ENCODE measurements at places on chromosomes 2 and 18.

GRCh38 chr18:65279668-65280305, 471.0 kb upstream of the CDH7 start:
- DNase-seq = no peak

- DNase-seq = no peak
These were observed 245.3 kb upstream of the LRRTM1 start for GRCh38 chr2:80549901-80550300.

DNA sequence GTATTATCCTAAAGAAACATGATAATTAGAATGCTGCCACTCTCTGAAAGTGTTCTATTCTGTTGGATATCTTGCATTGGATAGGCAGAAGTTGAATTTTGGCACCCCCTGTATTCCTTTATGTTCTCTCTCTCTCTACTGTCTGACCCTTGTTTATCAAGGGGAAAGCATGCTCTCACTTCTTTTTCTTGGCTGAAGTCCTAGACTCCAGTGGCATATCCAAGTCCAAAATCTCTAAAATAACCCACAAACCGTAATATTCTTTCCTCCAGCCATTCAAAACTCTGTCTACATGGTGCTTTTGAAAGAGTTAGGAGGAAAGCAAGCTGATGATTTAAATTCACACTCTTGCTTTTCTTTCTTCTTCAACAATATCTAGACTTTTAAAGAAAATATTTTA, 669.7 kb downstream of the TDRD15 start:
- no peak for DNase-seq

- peak; percentile 86 for DNase-seq
These were observed 55.7 kb upstream of the CYP1B1 start for GRCh38 chr2:38131676-38132075.

- DNase-seq = peak; percentile 42
These were observed 54.4 kb downstream of the CRIM1 start for GRCh38 chr2:36409935-36410334.

DNA sequence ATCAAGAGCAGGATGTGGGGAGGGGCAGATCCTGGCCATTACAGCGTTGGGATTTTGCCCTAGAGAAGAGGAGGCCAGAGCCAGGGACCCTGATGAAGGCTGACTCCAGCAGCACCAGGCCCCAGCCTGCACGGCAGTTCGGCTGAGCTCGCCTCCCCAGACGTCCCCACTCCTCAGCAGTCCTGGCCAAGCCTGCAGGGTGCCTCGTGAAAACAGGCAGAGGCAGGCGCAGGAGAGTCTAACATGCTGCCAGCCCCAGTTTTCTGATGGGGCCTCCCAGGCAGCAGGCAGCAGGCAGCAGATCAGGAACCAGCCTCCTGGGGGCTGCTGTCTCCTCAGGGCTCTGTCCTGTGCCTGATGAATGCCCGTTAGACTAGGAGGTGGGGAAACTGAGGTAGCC, 19.7 kb upstream of the GLI2 start:
- no peak for DNase-seq

DNA sequence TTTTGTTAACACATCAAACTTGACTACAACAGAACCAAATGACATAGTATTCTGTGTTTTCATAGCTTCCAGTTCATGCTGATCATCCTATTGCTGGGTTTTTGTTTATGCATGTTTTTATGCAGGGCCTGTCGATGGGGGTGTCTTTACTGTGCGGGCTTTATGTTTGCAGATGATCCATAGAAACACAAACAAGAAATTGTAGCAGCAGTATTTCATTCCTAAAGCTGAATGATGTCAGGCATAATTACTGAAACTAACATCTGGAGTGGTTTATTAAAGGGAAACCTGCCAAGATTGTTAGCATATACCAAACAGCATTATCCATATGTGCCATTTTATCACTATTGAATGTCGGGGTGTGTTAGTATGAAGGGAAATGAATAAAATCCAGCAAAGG, 129.7 kb downstream of the PTPRM start:
- DNase-seq = no peak

- DNase-seq = no peak
These were observed 172.3 kb upstream of the KCNJ3 start for GRCh38 chr2:154526234-154526633.

GRCh38 chr2:106183101-106183696, 10.9 kb downstream of the UXS1 start:
- DNase-seq = no peak

DNA sequence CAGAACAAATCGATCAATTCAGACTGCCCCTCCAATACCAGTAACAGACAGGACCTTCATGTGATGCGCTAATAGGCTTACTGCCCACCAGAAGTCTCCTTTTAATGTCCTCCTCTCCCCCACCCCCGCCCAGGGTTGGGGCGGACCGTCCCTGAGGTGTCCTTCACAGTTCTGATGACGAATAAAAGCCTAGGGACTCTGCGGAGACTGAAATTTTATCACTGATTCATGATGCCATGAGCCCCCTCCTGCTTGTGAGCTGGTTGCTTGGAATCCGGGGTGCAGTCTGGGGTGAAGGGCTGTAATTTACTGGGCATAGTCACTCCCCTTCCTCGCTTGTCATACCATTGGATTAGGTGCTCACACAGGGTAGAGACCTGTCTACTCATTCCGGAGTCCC, 42.3 kb downstream of the B3GNT2 start:
- no peak for DNase-seq

DNA sequence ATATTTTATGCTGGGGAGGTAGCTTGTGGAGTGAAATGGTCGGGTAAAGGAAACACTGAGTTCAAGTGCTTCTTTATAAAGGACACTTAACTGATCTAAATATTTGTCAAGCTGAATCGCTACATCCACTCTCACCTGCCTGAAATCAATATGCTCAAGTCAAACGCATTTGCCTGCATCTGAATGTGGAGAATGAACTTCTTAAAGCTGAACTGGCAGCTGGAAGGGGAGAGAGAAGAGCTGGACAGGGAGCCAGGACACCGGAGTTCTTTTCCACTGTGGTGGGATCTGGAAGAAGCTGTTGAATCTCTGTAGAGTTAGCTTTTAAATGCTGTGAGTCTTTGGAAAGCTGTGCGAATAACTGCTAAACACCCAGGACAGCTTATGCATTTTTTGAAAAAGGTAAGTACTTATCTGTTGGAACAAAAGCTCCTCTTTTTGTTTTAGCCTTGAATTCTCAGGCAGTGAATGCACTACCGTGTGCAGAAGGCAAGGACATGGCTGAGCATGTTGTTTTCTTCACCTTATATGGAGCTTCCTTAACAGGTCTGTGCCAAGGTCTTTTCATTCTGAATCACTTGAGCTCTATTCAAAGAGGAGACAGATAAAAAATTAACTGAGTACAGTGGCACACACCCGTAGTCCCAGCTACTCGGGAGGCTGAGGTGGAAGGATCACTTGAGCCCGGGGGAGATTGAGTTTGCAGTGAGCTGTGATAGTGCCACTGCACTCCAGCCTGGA, 74.2 kb upstream of the KLF7 start:
- DNase-seq = no peak

GRCh38 chr2:141490886-141491285, 639.9 kb downstream of the LRP1B start:
- no peak for DNase-seq

DNA sequence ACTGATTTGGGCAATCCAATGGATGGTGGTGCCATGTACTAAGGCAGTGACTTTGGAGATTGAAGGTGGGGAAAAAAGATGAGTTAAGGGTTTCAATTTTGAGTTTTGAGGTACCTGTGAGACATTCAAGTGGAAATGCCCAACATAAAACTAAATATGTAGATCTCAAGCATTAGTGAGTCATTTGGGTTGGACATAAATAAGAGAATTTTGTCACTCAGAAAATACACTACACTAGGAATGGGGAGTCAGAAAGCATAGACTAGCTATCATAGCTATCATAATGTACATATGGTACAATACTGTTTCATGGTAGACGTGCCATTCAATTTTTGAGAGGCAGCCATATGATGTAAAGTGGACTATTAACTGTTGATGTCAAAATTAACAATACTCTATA, 56.1 kb downstream of the FBXO11 start:
- DNase-seq = no peak

DNA sequence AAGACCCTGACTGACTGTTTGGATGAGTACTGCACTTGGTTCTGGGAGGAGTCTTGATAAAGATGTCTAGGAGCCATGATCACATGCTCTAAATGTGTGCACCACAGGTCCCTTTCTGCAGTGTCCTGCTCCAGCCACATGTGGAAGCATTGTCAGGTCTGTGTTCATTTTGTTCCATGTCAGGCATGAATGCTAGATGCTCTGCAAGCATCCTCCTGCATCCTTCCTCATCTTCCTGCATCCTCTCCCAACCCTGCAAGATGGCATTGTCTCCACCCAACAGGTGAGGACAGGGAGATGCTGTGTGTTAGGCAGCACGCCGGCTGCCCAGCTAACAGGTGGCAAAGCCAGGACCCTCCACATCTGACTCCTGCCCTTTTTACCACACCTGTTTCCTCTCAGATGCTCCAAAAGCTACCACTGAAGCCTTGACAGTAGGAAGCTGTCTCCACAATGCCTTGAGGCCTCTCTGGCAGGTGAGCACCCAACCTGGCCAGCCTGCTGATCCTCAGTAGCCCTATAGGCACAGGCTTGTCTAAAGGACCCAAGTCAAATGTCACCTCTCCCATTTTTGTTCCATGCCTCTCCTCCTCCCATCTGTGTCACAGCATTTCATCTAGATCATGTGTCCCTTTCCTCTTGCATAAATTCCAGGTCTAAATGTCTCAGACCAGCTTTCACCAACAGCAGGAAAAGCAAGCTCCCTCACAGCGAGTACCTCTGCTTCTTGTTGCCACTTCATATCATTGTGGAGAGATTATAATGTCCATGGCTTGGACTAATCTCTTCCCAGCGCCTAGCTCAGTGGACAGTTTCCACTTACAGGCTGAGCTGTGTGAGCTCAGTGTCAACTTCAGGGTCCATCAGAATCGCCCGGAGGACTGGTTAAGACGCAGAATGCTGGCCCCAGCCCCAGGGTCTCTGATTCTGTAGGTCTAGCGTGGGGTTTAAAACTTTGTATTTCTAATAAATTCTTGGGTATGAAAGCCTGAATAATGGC, 55.0 kb downstream of the TMEM163 start:
- DNase-seq = no peak

DNA sequence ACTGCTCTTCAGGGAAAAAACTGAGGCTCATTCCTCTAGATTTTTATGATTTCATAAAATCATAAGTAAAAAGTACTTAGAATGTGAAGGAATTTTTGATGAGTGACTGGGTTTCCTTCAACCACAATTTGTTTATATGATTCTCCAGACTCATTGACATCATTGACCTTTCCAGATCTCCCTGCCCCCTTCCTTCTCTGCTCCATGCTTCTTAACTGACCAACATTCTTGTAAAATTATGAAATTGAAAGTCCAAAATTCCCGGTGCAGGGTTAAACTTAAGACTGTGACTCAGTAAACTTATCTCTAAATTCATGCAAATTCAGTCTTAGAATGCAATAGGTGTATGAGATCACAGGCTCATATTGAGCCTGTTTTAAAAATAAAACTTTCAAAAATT, 648.9 kb downstream of the TDRD15 start:
- no peak for DNase-seq

GRCh38 chr18:22060361-22060760, 109.0 kb upstream of the GATA6 start:
- DNase-seq = no peak

DNA sequence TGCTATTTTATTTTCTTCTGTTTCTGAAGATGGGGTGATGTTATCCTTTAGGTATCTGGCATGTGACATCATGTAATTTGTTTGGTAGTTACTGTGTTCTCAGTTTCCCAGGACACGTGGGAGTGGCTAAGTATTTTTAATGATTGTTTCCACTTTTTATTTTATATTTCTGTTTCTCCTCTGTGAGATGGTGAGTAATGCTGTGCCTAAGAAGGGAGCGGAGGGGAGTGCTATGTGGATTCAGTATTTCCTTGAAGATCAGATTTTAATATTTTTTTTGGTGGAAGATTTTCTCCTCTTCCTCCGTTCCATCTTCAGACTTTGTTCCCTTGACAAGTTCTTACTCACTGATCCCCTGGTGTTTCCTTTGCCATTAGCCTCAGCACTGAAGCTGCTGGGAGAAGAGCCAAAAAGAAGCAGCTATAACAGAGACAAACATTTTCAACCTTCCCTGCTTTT, 180.0 kb upstream of the MMADHC start:
- DNase-seq = no peak

DNA sequence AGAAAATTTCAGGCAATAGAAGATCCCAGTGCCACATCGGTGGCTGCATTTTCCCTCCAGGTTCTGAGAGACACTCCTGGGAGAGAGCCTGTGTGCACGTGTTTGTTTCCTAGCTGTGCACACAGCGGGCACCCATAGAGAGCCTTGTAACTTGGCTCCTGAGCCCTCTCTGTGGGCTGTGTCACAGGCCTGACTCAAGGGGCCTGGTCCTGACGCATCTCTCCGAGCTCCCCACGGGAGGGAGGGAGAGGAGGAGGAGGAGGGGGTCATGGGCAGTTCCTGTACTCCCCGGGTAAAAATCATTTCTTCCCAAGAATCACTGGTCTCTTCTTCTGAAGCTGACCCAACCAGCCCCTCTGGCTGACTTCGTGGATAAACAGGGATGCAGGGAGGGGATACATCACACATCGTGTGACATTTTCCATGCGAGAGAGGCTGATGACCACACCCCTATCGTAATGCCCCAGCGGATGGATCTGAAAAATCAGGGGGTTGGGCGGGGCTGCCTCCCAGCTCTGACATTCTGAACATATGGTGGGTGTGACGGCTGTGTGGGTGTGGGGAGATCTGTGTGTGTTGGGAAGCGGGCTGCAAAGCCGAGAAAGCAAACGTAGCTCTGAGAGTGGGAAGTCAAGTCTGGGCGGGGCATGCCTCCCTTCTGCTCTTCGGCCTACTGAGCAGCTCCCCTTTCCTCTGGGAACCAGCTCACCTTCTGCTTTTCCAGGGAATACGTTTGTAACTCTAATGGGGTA, 308.3 kb upstream of the HS6ST1 start:
- DNase-seq = no peak

DNA sequence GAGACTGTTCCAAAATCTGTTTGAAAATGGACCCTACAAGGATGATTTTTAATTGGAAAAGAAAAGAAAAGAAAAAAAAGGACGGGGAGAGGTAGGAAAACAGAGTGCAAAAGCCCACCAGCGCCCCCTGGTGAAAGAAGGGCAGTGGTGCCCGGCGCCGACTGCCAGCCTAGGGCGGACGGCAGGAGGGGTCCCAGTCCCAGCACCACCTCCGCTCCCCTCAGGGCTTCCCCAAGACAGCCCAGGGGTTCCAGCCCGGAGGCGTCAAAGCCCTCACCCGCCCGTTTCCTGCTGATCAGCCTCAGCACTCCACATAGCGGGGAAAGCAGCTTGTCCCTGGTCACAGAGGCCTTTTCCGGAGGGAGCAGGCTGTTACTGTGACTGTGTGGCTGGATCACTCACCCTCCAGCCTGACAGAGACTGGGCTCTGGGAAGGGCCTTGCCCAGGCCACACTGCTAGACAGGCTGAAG, 213.9 kb downstream of the TFCP2L1 start:
- peak; percentile 80 for DNase-seq

- no peak for DNase-seq
These were observed 65.2 kb downstream of the C2orf76 start for GRCh38 chr2:119301413-119301812.

- no peak for DNase-seq
These were observed 146.7 kb downstream of the TSN start for GRCh38 chr2:121902171-121902591.

Measured in suppressor macrophage treated with lipopolysaccharide for 1 hour (primary cell).